ENCODE measurements at places on chromosomes 12 and 14.
A peak's percentile ranks its signal among the peaks of the same experiment; 100 is the strongest.

DNA sequence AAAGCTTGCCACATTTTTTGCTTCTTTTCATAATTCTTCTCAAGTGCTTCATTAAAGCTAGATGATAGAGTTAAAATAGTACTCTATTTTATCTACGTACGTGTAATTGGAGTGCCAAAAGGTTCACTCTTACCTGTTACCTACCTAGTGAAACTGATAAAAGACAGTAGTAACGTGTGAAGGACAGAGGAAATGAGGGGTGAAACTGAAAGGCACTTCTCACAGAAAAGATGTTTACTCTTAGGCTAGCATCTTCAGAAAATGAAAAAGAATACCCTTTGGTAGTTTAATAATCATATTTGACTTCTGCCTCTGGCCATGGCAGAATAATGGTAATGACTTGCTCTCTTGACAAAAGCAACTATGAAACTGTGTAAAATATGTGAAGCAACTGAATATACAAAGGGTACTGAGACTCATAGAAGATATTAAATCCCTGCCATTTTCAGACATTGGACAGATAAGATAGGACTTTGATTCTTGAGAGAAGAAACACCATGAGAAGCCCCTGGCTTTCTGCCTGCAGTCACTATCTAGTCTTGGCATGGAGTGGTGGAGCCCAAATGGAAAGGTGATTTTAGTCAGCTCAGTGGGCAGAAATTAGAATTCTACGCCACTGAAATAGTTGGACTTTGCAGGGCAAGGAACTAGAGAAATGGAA, 6.3 kb upstream of the EVL start:
- no peak for DNase-seq

GRCh38 chr14:34693228-34693939, 21.0 kb downstream of the CFL2 start:
- no peak for DNase-seq

- no peak for DNase-seq
Observed at GRCh38 chr14:71021347-71022011, 114.2 kb downstream of the PCNX1 start.

- no peak for DNase-seq
Observed at GRCh38 chr14:73787486-73788316, 63.9 kb upstream of the PTGR2 start.

GRCh38 chr12:10448236-10448635, 4.9 kb downstream of the KLRC1 start:
- DNase-seq = no peak

- DNase-seq = no peak
Observed at GRCh38 chr14:38309522-38310277, 53.8 kb upstream of the CLEC14A start.

GRCh38 chr14:53951627-53952303, 4.9 kb downstream of the BMP4 start:
- no peak for DNase-seq

- no peak for DNase-seq
Observed at GRCh38 chr14:95352481-95352880, 32.8 kb upstream of the CLMN start.

- no peak for DNase-seq
Observed at GRCh38 chr12:33423706-33424105, 15.9 kb downstream of the SYT10 start.

GRCh38 chr12:24997970-24998582, 49.2 kb upstream of the BCAT1 start:
- no peak for DNase-seq

GRCh38 chr14:53519137-53519536, 366.0 kb upstream of the DDHD1 start:
- no peak for DNase-seq

- DNase-seq = no peak
Observed at GRCh38 chr14:72053651-72054050, 121.4 kb downstream of the RGS6 start.

GRCh38 chr14:50232276-50232642, 881 bp upstream of the SOS2 start:
- DNase-seq = no peak

GRCh38 chr12:100753837-100754236, 40.7 kb upstream of the ANO4 start:
- peak; percentile 92 for DNase-seq

- no peak for DNase-seq
Observed at GRCh38 chr12:131025939-131026702, 72.4 kb downstream of the ADGRD1 start.

DNA sequence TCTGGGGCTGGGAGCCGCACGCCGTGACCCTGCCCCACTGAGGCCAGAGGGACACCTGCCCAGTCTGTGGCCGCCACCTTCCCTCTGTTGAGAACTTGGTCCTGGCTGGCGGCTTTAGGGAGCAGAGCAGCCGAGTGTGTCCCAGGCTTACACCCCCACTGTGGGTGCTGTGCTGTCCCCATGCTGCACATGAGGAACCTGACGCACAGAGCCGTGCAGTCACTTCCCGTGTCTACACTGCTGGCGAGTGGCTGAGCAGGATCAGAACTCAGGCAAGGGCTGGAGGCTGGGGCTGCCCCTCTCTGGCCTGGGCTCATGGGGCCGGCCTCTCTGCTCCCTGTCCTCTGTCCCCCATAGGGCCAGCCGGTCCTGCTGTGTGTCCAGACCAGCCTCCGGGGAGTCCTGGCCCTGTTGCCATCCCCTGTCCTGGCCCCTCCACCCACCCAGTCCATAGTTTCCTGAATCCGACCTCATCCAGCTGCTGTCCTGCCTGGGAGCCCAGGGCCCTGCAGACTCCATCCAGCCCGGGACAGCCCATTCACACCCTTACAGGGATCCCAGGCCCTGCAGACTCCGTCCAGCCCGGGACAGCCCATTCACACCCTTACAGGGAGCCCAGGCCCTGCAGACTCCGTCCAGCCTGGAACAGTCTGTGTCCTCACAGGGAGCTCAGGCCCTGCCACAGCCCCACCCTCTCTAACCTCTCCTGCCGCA, 10.3 kb downstream of the FBRSL1 start:
- DNase-seq = no peak

GRCh38 chr12:75480469-75480949, at the start of gene GLIPR1:
GLIPR1 (plus strand) TSS chr12:75480755; CDS start chr12:75480881, 126 bp downstream.
- no peak for DNase-seq

- no peak for DNase-seq
Observed at GRCh38 chr12:34402228-34402898, 380.1 kb downstream of the ALG10 start.

DNA sequence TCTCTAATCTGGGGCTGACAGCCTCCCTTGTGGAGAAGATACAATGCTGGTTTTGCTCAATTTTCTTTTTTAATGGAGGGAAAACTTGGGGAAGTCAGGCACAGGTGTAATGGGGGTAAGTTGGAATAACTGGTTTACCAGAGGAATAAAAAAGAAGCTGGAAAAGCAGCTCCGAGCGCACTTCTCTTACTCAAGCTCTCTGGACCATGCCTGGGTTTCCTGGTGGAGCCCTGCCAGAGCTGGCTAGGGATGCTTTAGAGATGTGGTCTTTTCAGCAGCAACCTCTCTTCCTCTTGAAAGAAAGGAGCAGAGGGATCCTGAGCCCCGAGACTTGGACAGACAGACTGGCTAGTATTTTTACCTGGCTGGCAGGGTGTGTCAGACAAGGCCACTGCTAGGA, 3.9 kb upstream of the KCNA5 start:
- DNase-seq = no peak

GRCh38 chr12:77817276-77817675, 13.4 kb upstream of the NAV3 start:
- DNase-seq = no peak

DNA sequence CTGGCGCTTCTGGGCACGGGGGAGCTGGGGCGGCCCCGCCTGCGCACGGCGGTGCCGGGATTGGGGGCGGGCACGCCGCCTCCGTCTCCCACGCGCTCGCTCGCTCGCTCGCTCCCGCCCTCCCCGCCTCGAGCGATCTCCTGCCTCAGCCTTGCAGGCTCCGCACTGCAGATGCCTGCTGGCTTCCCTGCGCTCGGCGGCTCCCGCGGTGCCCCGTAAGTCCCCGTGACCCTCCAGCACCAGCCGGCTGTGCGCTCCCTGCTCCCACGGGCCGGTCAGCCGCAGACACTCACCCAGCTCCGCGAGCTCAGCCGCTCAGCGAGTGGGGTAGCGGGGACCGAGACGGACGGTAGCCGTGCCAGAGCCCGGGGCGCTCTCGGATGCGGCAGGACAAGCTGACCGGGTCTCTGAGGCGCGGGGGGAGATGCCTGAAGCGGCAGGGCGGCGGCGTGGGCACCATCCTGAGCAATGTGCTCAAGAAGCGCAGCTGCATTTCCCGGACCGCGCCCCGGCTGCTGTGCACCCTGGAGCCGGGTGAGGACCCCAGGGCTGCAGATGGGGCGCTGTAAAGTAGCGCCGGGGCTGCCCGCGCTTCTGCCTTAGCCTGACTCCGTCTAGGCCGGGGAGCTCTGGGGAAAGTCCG, at the start of gene TBC1D30:
TSS of gene TBC1D30 (plus strand) at position 148 of the 643 bp plus-strand sequence. CDS start at position 381, 233 bp downstream.
- DNase-seq = peak; percentile 52

- DNase-seq = no peak
Observed at GRCh38 chr12:65929641-65930040, 105.4 kb downstream of the HMGA2 start.

Data from NCI-H510A treated with DMSO at 0.1 percent for 48 hours (cell line).